ENCODE measurements at places on chromosomes 1 and 21. TPM values are rescaled to one million over a fixed set of nuclear protein-coding genes. Genes with fewer than 3 reads are reported as not detected.

KRTAP19-3 gene
- not detected for polyA plus RNA-seq

- no peak for DNase-seq
These were observed 64.0 kb upstream of the COA6 start for GRCh38 chr1:234309243-234309597.

RIMS3 gene
- polyA plus RNA-seq = 0.57 TPM

DNA sequence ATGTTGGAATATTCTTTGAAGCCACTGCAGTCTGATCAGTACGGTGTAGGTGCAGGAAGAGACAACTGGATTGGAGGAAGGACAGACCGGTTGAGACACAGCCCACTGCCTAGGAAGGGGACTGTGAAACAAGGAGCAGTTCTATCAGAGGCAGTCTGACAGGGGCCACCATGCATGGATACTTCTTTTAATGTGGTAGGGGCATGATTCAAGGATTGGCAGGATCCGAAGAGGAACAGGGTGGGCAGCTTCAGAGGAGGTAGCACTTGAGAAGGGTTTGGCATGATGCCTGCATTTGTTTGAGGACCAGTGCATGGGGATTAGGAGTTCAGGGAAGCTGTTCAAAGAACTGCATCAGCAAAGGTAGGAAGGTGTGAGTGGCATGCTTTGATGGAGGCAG, 167.9 kb downstream of the DYRK1A start:
- no peak for DNase-seq

DCST2 gene
- polyA plus RNA-seq = 0.63 TPM

DNA sequence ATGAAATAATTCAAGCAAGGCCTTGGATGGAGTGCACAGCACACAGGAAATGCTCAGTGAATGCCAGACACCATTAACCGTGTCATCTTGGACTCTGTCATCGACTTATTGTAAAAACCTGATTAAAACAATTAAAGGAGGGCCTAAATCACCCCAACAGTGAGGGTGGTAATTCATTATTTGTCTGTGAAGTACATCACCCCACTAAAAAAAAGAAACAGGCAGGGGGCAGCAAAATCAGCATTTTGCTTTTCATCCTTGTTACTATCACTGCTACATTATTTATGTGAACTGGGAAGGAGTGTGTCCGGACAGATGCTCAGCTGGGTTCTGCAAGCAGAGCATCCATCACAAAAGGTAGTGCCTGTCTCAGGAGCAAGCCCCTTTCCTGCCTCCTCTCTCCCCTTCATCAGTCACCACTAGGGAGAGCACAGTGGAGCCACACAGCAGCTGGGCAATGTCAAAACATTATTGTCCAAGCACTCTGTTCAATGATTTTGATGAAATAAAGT, 98.5 kb downstream of the RERE start:
- DNase-seq = no peak

GRCh38 chr1:164718821-164719220, 159.8 kb downstream of the PBX1 start:
- no peak for DNase-seq

GRCh38 chr1:97145321-97145956, 423.9 kb downstream of the PTBP2 start:
- DNase-seq = no peak

- DNase-seq = no peak
These were observed 12.7 kb upstream of the PLCH2 start for GRCh38 chr1:2463396-2463795.

Data from forelimb muscle (tissue), 1 donor.